Osteoblast (primary cell): ENCODE measurements at places on chromosomes 12 and 14.
A peak's percentile ranks its signal among the peaks of the same experiment; 100 is the strongest.

DNA sequence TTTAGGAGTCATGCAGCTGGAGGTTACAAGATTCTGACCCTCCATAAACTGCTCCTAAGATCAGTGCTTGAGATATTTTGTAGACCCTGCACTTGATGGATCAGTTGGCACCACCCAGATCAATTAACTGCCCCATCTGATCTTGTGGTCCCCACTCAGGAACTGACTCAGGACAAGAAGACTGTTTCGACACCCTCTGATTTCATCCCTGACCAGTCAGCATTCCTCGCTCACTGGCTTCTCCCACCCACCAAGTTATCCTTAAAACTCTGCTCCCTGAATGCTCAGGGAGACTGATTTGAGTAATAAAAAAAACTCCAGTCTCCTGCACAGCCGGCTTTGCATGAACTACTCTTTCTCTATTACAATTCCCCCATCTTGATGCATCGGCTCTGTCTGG is 360.2 kb downstream of the GALC start:
- DNase-seq = no peak

DNA sequence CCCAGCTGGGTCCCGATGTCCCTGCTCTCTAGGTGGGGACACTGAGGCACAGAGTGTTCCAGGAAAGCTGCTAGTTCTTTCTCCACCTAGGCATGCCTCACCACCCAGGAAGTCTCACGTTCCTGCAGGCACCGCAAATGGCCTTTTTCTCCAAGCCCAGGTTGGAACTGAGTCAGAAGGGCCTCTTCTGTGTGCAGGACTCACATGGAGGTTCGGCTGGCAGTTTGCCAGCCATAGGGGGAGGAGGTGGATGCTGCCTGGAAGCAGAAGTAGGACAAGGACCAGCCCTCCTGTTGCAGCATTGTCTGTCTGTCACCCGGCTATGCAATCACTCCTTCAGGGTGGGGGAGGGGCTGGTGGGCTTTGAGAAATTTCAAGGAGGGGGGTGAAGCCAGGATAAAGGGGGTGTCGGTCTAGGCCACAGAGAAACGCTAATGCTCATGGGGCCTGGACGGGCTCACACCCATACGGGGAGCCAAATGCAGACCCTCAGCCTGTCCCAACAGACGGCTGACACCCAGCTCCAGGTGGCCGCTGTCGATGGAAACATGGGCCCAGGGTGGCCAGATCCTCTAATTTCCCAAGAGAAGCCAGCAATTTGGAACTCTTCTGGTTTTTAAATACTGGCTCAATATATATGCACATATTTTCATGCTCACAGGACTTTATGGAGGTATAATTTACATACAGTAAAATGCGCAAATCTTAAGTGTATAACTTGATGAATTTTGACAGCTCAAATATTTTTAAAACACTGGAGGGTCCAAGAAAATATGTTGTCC is 120.5 kb downstream of the PHETA1 start:
- DNase-seq = no peak

GRCh38 chr14:63174760-63175191 is 29.5 kb upstream of the RHOJ start:
- no peak for DNase-seq

GRCh38 chr12:6085841-6086240 is 38.6 kb downstream of the VWF start:
- DNase-seq = peak; percentile 29

- DNase-seq = no peak
Measured at GRCh38 chr14:75298187-75298965, 19.7 kb downstream of the FOS start.

DNA sequence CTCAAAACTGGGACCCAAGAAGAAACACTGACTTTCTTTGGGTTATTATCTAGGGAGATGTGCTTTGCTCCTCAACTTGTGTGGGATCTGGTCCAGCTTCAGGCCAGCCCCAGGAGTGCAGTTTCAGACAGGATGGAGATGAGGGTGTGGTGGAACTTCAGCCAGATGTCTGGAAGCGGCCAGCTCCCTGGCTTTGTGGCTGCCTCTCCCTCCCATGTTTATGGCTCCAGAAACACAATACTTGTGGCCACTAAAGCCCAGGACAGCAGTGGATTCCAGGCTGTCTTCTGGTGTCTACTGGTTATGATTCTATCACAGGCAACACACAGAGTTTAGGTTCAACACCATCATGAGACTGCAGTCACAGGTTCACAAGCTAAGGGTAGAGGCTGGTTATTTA is 44.2 kb upstream of the EMP1 start:
- no peak for DNase-seq

DNA sequence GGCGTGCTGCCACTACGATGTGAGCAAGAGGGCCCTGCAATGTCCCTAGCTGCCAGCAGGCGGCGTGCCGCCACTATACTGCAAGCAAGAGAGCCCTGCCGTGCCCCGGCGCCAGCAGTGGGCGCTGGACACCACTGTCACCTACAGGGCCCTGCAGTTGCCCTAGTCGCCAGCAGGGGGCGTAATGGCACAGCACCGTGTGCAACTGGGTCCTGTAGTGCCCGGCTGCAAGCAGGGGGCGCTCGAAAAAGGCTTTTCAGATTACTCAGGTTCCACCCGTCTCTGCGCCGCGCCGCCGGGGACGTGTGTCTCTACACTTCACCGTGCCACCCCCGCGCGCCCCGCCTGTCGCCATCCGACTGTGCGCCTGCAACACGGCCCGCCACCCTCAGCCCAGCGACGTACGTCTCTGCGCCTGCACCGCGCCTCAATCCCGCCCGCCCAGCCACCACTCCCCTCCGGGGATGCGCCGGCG is 1356.9 kb downstream of the TMEM121 start:
- no peak for DNase-seq

DNA sequence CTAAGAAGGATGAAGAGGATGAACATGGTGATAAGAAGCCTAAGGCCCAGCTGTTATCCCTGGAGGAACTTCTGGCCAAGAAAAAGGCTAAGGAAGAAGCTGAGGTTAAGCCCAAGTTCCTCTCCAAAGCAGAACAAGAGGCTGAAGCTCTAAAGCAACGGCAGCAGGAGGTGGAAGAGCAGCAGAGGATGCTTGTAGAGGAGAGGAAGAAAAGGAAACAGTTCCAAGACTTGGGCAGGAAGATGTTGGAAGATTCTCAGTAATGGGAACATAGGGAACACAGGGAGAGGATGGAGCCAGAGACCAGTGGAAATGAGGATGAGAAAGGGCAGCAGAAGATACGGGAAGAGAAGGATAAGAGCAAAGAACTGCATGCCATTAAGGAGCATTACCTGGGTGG is 27.5 kb upstream of the KRT77 start:
- no peak for DNase-seq

GRCh38 chr12:18690653-18691052 is 47.2 kb downstream of the PLCZ1 start:
- DNase-seq = peak; percentile 56

- no peak for DNase-seq
Measured at GRCh38 chr12:33653362-33653761, 213.7 kb upstream of the SYT10 start.

DNA sequence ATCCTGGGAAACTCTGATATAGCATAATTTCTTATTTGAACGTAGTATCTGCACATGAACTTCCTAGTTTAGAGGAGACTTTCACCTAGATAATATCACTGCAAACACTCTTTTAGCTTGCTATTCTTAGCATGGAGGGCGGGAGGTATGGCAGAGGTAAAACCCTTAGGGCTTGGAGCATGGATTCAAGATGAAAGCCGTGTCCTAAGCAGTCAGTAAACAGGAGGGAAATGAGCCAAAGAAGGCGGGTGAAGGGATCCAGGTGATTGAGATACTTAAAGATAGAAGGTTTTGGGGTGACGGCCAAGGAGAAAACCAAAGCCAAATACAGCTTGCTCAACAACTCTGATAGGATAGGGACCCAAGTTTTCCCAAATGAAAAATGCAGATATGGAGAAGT is 107.1 kb upstream of the BCAT1 start:
- no peak for DNase-seq

GRCh38 chr12:87270919-87271318 is 758.3 kb downstream of the C12orf50 start:
- DNase-seq = peak; percentile 11

DNA sequence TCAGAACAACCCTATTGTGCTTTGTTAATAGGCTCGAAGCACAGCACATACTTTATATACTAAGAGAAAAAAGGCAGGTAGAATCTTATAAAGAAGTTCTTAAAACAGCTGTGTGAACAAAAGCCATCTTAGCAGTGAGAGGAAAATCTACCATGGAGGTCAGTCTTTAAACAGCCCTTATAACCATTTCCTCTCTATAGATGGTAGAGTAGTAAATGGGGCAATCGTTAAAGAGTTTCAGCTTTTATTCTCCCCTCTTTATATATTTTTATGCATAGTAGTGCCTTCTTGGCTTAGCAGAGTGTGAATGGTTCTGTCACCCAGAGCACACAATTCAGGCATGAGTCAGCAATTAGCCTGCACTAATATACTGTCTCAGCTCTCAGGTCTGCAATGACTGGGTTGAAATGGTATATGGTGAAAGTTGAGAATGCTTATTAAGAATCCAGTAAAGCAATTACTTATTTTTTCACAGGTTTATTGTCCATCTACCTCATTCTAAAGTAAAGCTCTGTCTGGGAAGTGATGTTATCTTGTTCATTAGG is 305.0 kb downstream of the NELL2 start:
- no peak for DNase-seq

DNA sequence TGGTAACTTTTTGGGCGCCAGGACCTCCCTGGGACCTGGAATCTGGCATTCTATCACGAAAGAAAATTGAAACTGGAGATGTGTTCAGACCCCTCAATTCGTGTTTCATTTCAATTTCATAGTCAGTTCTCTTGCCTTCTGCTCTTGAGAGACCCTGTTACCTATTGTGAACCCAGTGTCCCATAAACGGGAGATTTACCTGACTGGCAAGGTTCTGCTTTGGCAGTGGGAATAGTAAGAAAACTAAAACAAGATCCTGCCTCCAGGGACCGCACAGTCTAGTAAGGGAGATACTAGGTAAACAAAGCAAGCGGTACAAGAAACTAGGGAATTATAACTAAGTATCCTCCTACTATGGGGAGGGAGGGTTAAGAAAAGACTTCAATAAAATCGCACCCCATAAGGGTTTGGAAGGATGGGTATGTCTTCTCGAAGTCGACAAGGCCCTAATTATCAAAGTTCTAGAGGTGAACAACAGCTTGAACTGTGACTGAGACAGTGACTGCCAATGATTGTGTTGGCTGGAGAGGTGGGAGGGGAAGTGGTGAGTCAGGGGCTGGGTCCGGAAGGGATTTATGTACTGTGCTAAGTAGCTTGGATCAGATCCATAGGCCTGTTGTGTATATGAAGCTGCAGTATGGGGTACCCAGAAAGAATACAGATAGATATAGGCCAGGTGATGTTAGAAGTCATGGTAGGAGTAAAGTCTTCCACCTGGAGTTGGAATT is 754 bp downstream of the ACSS3 start:
- peak; percentile 79 for DNase-seq

DNA sequence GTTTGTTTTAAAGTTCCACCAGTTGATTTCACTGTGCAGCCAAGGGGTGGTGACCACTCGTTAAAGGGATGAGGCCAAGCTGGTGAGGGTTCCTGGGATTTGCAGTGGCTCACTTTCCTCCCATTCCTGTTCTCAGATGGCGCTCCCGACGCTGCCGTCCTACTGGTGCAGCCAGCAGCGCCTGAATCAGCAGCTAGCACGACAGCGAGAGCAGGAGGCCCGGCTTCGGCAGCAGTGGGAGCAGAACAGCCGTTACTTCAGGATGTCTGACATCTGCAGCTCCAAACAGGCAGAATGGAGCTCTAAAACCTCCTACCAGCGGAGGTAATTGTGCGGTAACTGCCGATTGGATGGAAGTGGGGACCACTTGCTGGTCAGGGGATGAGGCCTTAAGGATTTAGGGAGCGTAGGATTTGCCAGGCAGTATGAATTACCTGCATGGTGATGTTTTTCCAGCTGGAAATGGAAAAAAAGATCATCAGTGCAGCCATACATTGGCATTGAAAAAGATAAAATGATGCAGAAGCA is 2.9 kb downstream of the TCHP start:
- DNase-seq = peak; percentile 62

DNA sequence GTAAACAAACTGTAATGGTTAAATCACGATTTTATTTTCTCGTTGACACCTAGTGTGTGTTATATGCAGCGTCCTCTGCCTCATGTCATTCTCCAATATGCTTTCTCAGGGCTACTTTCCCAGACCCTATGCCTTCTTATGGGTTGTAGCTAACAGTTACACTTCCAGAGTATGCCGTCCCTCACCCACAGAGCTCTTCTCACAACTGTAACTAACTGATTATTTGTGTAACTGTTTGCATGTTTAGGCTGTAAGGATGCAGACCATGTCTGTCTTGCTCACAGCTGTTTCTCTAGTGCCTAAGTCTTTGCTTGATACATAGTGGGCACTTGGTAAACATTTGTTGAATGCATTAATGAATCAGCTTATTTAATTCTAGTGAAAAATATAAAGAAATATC is 417.5 kb downstream of the ZFP36L1 start:
- DNase-seq = no peak

DNA sequence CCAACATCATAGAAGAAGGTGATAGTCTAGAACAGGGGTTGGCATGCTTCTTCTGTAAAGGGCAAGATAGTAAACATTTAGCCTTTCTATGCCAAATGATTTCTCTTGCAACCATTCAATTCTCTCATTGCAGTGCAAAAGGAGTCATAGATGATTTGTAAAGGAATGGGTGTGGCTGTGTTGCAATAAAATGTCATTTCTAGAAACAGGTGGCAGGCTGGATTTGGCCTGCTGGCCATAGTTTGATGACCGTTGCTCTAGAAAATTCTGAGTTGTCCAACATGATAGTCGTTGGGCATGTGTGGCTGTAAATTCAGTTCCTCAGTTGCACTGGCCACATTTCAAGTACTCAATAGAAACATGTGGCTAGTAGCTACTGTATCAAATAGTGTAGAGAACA is 21.7 kb downstream of the SMCO2 start:
- DNase-seq = no peak

GRCh38 chr12:116393859-116394650 is 116.6 kb upstream of the MED13L start:
- peak; percentile 38 for DNase-seq

DNA sequence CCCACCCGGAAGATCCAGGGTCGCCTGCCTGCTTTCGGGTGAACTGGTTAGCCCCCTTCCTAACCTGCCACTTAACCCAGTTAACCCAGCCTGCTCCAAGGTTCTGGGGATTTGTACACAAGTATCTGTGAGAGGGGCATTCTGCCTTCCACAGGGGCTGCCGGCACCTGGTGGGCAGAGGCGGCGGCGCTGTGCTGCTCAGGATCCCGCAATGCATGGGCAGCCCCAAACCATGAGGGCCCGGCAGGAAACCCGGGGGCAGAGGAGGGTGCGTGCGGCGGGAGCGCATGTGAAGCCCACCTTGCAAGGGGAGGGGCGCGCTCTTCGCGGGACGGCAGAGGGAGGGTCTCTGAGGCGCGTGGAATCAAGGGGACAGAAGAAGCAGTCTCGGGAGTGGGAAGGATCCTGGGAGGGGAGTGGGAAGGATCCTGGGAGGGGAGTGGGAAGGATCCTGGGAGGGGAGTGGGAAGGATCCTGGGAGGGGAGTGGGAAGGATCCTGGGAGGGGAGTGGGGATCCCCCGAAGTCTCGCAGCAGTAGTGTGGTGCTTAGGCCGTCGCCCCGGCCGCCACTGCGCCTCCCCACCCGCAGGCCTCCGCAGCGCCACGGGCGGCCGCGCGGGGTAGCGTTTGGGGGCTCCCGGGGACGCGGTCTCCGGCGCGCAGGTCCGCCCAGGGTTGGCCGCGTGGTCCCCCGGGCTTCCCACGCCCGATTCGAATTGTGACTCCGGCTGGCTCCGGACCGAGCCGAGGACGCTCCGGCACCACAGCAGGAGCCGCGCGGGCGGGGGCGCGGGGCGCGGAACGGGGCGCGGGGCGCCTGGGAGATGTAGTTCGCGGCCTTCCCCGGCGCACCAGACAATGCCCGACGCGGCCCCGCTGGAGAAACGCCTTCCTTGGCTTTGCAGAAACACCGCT is 4.9 kb upstream of the MTA1 start:
- DNase-seq = peak; percentile 100
